ENCODE measurements at places on chromosomes 7 and 10.

DNA sequence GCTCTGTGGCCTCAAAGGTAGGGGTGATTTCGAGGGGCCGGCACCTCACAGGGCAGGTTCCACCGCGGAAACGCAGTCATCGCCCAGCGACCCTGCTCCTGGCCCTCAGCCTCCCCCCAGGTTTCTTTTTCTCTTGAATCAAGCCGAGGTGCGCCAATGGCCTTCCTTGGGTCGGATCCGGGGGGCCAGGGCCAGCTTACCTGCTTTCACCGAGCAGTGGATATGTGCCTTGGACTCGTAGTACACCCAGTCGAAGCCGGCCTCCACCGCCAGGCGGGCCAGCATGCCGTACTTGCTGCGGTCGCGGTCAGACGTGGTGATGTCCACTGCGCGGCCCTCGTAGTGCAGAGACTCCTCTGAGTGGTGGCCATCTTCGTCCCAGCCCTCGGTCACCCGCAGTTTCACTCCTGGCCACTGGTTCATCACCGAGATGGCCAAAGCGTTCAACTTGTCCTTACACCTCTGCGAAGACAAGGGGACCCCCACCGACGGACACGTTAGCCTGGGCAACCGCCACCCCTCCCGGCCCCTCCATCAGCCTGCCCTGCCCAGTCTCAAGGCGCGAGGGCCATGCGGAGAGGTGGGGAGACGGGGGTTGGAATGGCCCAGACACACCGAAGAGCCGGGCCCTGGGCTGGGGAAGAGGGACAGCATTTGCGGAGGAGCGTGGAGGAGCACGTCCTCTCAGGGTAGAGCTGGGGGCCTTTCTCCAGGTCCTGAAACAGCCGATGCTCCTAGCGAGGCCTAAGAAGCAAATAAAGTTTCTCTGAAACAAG is 6.0 kb downstream of the SHH start:
- no peak for DNase-seq

DNA sequence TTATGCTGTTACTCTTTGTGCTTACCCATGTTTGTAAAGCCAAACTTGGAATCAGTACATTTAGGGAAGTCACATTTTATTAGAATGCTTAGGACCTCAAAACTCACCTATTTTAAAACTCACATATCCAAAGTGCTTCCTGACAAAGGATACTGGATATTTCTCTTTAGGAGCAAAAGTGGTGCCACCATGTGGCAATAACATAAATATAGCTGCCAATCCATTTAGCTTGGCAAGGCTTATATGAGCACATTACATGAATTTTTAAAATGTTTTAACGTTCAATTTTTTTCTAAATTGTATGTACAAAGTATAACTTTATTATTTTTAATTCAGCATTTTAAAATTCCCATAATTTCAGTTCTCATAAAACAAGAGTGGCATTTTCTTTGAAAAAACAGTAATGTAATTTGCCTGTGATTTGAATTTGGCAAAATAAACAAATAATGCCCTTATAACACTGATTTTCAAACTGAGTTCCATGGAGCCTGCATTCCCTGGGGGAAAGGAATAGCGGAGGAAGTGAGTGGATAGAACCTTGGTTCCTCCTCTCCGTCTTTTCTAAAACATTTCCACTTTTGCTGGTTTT is 75.4 kb downstream of the HDAC9 start:
- no peak for DNase-seq

DNA sequence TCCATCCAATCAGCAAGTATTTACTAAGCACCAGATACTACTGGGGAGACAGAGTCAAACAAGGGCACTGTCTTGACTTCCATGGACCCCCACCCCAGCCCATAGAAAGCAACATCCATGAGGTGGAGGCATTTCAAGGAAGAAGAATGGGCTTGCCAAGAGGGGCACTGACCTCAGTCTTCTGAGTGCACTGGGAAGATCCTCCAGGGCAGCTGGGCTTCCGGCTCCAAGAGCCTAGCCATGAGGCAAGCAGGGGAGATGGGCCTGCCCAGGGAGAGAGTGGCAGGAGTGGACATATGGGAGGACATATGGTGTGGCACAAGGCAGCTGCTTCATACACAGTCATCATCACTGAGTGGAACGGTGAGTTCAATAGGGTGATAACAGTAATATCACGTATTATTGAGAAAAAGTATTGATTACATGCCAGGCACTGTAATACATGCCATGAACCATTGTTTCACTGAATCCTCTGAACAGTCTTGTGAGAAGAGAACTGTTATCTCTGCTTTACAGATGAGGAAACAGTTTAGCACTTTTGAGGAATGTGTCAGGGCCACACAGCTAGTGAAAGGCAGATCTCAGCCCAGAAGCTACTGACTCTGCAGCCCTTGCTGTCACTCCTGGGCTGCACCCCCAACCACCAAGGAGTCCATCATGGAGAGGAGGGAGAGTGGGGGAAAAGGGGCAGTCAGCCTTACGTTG is 331.7 kb upstream of the ZMIZ1 start:
- no peak for DNase-seq

DNA sequence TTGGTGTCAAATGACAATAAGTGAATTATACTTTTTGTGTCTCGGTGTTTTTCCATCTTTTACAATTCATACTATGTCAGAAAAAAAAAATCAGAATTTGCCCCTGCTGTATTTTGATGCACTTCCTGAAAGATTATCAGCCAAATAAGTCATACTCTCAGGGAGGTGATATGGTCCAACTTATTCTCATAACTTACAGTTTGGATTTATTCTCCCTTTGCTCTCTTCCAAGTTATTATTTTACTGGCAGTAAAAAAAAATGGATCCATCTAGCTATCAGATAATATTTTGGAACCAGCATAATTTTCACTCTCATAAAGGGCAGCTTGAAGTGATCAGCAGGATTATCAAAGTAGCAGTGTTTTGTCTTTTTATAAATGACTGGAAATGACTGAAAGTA is 337.1 kb downstream of the BMPER start:
- DNase-seq, result no peak

- no peak for DNase-seq
Observed at GRCh38 chr10:129898706-129899268, 65.3 kb downstream of the EBF3 start.

GRCh38 chr7:2513702-2514101 is 5.9 kb upstream of the LFNG start:
- DNase-seq, result no peak

GRCh38 chr10:126842836-126843235 is 62.4 kb upstream of the DOCK1 start:
- no peak for DNase-seq

DNA sequence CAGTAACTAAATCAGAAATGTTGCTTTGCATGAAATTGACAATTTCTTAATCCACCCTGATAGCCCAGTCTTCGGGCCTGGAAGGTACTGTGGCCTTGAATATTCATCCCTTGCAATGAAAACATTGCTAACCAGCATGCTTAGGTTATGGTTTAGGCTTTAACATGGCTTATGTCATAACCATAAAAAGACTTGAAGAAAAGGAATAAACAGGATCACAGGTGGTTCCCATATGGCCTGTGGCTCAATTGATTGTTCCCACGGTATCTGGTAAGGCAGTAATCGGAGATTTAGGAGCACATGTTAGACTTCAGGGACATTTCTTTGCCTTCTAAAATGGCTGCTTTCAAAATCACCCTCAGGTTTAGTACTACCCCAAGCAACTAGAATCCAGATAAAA is 139.5 kb downstream of the ST7 start:
- DNase-seq, result no peak

DNA sequence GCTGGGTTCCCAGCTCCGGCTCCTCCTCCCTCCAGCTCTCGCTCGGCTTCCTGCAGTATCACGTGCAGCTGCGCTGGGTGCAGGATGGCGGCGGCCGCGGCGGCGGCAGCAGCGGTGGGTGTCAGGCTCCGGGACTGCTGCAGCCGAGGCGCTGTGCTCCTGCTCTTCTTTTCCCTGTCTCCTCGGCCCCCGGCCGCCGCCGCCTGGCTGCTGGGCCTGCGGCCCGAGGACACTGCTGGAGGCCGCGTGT is at the start of gene CNNM1:
Gene CNNM1, plus strand, starts transcription at position 53 of the 250 bp plus-strand sequence. Its CDS starts 32 bp downstream, at position 85.
- no peak for DNase-seq

GRCh38 chr7:113394856-113395255 is 276.5 kb upstream of the SMIM30 start:
- no peak for DNase-seq

- DNase-seq, result no peak
Observed at GRCh38 chr7:71695186-71695585, 563.2 kb downstream of the GALNT17 start.

DNA sequence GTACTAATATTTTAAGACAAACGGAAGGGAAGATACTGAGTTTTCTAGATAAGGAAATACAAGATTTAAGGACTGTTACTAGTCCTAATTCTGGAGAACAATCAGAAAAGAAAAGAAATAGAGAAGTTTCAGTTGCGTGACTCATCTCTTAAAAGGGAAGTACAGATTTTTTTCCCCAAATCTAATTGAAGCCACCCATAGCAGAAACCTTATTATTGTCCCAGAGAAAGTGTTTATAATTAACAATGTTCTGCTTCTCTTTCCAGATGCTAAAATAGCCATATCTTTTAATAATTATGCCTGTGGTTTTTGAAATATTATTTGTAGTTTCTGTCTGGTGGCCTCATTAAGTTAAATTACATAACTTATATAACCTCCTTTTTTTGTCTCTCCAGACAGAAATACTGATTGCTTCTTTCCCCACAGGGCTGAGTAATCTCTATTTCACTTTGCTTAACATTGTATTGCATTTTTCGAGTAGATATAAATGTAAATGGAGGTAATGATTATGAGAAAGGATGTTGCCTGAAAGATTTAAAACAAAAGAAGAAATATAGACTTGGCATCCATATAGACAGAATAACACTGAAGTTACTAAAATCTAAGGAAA is 240.7 kb upstream of the MBL2 start:
- DNase-seq, result no peak

DNA sequence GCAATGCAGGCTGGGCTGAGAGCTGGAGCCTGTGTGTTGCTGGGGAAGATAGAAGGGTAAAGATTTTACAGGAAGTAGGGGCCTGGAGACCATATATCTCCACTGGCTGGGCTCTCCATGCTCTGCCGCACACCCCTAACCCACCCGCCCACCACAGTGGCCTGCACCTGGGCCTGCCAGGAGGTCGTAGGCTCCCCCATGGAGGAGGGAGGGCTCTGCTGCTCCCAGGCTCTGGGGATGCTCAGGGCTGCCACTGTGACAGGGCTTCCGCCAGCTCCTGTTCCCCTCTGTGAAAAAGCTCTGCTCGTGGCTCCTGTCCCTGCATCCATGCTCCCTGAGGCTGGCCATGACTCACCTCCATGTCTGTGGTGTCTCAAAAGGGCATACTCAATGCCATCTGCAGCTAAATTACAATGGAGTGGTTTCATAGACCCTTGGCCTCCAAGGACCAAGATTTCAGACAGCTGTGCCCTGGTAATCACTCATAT is 106.0 kb downstream of the CXCL12 start:
- no peak for DNase-seq

GRCh38 chr10:126207313-126207771 is 180.9 kb downstream of the ADAM12 start:
- no peak for DNase-seq

DNA sequence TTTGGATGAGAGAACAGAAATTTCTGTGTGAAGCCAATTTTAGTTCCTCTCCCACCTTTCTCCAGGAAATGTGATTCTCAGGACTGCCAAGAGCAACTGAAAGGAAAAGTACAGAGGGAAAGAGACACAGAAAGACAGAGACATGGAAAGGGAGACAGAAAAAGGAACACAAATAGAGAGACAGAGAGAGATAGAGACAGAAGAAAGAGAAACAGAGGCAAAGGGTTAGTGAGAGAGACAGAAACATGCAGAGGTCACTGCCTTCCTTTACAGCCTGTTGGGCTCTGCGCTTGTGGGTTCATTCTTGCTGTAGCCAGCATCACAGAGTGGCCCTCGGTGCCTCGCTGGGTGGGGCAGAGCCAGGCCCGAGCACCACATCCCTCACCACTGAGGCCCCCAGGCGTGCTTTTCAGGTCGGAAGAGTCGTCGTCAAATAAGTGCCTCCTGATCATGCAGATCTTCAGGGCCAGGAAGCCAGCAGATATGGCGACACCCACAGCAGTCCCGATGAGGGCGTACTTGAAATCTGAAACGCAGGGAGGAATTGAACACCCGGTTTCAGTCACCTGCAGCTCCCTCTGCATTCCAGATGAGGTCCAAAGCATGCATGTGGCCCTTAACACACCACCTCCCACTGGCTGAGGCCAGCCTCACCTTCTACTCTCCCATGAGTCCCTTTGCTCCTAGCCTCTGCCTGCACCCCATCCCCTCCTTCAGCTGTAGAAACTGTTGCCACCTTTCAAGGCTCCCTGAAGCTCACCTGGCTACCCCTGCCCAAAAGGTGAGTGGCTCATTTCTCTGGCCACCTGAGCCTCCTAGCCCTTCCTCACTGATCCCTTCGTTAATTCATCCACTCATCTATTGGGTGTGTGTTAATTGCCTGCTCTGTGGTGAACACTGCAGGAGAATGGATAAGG is 21.4 kb downstream of the TMEM273 start:
- DNase-seq, result no peak

GRCh38 chr10:32357056-32357735 is 10.2 kb upstream of the EPC1 start:
- peak; percentile 64 for DNase-seq

GRCh38 chr7:117043108-117043825 is 90.0 kb downstream of the ST7 start:
- DNase-seq, result no peak

DNA sequence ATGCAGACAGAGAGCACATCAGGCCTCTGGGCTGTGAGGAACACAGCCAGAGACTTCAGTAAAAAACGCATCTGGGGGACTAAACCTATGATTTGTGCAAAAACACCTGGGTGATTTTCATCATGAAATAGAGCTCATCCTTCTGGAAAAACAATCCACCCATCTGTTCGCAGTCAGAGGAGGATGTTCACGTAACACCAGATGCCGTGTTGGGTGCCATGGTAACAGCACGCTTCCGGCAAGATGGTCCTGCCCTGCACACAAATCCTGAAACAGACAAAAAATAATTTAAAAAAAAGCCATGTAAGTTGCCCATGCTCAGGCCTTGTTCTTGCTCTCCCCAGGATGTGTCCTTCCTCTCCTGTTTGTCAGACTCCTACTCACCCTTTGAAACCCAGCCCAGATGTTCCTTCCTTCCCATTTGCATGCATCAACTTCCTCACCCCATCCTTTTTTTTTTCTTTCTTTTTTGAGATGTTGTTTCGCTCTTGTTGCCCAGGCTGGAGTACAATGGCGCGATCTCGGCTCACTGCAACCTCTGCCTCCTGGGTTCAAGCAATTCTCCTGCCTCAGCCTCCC is 28.3 kb upstream of the GNA12 start:
- DNase-seq, result no peak

DNA sequence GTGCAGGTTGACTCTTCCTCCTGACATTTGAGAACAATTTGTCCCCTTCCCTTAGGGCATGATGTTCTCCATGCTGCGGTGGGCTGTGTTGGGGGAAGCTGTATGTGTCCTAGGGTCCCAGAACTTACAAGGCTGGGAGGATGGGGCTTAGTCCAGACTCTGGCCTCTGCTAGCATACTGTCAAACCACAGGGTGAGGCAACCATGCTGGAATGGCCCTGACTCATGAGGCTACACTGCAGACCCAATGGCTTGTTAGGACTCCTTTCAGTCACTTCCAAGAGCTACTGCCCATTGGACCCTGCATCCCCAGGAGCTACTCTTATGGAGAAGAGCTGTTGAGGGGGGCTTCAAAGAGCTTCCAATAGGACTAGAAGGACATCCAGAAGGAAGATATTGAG is 20.1 kb upstream of the FAM170B start:
- DNase-seq, result no peak

GRCh38 chr7:102834999-102835398 is 77.8 kb upstream of the LRRC17 start:
- DNase-seq, result no peak
